ENCODE measurements at places on chromosomes 16 and 17.
A peak's percentile ranks its signal among the peaks of the same experiment; 100 is the strongest.

GRCh38 chr17:38735161-38735997 lies 5.2 kb downstream of the CISD3 start:
- peak; percentile 50 for DNase-seq

GRCh38 chr16:21260870-21261791 lies 17.0 kb downstream of the CRYM start:
- DNase-seq: peak; percentile 81

- no peak for DNase-seq
Observed at GRCh38 chr16:63981639-63982038, 1140.2 kb downstream of the CDH11 start.

DNA sequence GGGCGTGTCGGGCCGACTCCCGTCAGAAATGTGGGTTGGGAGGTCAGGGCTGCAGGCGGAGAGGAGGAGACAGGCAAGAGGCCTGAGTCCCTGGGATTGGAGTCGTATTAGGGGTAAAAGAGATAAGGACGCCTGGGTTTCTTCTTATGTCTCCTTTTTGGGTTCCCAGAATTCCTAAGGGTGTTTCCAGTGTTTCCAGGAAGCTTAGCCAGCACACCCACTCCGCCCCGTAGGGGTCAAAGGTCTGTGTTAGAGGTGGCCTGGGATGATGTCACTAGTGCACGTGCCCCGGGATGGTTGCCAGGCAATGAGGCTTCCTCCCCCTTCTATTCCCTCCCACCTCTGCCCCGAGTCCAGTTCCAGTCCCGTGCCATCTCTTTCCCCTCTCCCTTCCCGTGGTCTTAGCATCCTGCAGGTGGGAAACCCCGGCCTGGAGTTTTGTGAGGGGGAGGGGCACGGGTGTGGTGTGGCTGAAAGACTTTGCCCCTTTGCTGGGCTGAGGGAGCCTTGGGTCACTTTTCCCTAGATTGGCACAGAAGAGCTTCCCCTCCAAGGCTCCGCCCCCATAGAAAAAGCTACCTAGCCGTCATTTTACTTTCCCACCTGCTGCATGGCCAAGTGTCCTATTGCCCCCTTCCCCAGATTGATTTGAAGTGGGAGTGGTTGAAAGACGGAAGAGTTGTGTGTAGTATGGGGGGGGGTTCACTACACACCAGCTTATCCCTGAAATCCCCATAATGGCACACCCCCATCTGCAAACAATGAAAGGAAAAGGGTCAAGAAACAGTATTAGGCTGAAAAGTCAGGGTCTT lies 2.8 kb downstream of the KDM6B start:
- DNase-seq: peak; percentile 96

DNA sequence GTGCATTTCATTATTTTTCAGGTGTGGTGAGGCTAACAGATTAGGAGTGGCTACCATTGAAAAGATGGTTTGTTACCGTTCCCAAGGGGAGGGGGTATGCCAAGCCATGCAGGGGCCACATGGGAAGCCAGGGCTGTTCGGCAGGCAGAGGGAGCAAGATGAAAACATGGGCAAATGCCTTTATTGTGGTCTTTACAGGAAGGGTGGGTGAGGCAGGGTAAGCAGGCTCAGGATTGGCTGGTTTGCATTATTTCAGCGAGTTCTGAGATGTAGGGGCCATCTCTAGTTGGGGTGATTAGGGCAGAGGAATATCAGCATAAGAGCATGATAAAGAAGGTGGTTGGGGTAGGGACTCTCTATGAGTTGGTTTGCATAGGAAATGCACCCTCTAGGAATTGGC lies 117.6 kb downstream of the CCT6B start:
- DNase-seq: no peak

DNA sequence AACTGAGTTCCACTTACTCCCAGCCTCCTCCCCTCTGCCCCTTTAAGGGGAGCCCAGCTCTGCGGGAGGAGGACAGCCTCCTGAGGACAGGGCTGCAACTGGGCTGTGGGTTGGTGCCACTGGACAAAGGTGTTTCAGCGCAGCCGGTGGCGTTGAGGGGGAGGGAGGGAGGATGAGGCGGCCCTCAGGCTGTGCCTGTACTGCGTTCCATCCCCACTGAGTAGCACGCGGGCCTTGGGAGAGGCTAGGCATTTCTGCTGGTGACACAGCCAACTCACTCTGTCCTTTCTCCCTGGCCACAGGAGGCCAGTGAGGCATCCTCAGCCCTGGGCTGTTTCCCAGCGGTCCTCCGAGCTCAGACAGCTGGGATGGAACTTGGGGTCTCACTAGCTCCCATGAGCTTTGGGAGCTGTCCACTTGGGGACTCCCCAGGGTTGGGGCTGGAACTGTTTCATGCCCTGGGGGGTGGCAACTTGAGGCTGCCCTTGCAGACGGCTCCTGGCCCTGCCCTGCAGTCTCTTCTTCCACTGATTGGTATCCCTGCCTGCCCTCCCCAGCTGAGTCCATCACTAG lies 70.5 kb downstream of the MPRIP start:
- DNase-seq: no peak

DNA sequence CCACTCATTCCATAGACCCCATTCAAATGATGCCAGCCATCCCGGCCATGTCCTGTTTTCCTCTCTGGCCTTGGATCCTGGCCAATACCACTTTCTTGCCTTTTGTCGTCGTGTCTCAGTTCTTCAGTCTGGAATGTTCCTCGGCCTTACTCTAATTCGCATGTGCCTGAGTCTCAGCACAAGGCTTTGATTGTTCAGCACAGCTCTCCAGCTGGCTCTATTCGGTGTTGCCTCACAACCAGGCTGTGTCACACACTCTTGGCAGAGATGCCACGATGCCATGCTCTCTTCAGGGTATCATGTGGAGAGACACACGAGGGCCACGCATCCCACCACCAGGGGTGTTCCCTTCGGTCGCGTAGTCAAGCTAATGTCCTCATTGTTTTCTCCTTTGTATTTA lies 1.8 kb upstream of the VPS4A start:
- no peak for DNase-seq

DNA sequence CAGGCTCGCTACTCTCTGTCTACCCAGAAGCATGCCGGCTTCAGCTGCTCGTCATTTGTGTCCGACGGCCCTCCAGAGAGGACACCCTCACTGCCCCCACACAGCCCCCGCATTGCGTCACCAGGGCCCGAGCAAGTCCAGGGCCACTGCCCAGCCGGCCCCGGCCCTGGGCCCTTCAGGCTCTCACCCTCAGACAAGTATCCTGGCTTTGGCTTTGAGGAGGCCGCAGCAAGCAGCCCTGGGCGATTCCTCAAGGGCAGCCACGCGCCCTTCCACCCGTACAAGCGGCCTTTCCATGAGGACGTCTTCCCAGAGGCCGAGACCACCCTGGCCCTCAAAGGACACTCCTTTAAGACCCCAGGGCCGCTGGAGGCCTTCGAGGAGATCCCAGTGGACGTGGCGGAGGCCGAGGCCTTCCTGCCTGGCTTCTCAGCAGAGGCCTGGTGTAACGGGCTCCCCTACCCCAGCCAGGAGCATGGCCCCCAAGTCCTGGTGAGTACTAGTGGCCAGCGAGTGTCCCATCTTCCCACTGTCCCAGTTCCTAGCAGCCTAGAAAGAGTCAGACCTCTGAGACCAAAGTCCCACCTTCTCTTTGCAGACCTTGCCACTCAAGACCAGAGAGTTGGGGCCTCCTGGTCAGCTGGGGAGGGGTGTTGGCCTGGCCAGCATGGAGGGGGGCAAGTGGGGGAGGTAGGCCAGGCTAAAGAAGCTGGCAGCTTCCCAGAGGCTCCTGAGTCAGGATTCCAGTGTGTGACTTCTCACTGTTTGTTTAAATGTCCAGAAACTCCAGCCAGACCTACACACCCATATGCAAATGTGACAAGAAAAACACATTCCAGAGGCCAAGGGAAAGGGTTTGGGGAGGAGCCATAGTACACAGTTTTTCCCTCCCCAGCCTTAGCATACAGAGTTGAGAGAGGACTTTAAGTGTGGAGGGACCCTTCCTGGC lies 18.6 kb downstream of the FOXN1 start:
- peak; percentile 74 for DNase-seq

DNA sequence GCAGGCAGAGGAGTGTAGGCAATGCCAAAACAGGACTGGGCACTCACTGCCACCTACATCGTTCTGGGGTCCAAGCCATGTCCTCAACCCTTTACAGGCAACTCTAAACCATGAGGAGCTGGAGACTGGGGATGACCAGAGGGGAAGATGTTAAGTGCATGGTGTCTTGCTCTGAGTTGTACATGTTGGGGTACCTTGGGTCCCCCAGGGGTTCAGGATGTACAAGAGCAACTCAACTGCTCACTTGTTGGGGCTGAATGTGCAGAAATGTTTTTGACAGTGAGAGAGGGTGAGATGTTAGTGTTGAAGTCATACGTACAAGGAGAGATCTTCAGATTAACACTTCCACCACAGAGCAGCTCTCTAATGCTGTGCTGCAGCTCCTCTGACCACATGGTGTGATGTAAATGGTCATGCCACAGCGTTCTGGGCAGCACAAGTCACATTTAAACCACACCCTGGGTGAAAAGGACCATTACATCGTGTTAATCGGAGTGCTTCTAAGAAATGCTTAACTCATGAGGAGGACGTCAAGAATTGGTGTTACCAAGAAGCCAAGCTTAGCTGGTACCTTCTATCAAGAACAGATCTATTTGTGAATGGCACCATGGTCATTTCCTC lies 2.4 kb downstream of the CCL18 start:
- DNase-seq: no peak

DNA sequence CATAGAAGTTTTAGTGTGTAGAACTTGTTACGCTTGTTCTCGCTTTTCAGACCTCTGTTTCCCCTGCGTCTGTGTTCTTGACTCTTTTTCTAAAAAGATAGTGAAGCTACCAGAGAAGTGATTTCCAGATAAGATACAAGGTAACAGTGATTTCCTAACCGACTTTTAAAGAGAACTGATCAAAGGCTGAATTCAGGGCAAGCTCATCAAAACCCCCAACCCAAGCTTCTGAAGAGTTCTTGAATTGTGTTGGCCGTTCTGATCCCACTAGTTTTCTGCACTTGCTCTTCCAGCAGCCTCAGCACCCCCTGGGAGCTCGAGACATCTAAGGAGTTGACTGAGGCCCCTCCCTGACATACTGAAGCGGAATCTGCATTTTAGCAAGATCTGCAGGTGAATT lies 12.7 kb upstream of the NSMCE1 start:
- DNase-seq: no peak

- DNase-seq: no peak
Observed at GRCh38 chr16:88740727-88741055, 34.4 kb downstream of the CTU2 start.

GRCh38 chr17:74842599-74843351 lies 16.9 kb downstream of the GRIN2C start:
- peak; percentile 58 for DNase-seq

DNA sequence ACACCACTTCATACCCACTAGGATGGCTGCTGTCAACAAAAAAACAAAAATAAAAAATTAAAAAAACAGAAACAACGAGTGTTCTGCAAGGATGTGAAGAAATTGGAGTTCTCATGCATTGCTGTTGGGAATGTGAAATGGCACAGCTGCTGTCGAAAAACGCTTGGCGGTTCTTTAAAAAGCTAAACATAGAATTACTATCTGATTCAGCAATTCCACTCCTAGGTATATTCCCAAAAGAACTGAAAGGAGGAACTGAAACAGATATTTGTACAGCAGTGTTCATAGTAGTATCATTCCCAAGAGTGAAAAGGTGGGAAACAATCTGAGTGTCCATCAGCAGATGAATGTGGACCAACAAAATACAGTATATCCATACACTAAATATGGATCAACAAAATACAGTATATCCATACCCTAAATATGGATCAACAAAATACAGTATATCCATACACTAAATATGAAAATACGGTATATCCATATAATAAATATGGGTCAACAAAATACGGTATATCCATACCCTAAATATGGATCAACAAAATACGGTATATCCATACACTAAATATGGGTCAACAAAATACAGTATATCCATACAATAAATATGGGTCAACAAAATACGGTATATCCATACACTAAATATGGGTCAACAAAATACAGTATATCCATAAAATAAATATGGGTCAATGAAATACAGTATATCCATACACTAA lies 8.7 kb downstream of the METTL16 start:
- no peak for DNase-seq

- DNase-seq: peak; percentile 27
Observed at GRCh38 chr17:81080019-81080418, 45.1 kb downstream of the BAIAP2 start.

GRCh38 chr16:76164970-76165558 lies 112.1 kb upstream of the CNTNAP4 start:
- DNase-seq: no peak

- peak; percentile 83 for DNase-seq
Observed at GRCh38 chr17:65277576-65277975, 140.4 kb downstream of the RGS9 start.

Measured in fibroblast of skin of scalp (primary cell).